ENCODE measurements at places on chromosomes 13 and 19. TPM values are rescaled to one million over a fixed set of nuclear protein-coding genes. Genes with fewer than 3 reads are reported as not detected.

DNA sequence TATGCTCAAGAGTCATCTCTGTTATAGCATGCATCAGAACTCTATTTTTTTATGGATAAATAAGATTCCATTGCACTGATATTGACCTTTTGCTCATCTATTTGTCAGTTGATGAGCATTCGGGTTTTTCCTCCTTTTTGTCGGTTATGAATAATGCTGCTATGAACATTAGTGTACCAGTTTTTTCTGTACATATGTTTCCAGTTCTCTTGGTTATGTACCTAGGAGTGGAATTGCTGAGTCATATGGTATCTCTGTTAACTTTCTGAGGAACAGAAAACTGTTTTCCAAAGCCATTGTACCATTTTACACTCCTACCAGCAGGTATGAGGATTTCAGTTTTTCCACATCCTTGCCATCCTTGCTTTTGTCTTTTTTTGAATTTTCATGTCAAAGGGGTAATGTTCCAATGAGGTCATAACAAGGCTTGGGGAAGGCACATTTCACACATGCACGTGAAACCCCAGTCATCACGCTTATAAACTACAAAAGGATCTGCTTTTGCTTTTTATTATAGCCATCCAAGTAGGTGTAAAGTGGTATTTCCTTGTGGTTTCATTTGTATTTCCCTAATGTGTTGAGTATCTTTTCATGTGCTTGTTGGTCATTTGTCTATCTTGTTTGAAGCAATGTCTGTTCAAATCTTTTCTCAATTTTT is 14.6 kb downstream of the KBTBD7 start:
- no peak overlapping the region for H3K27ac ChIP-seq
- no peaks in the 10 kb centered on the region for H3K4me1 ChIP-seq
- no peaks in the 10 kb centered on the region for H3K27me3 ChIP-seq
- no peaks in the 10 kb centered on the region for H3K36me3 ChIP-seq
- H3K4me3 ChIP-seq = no peak overlapping the region

DNA sequence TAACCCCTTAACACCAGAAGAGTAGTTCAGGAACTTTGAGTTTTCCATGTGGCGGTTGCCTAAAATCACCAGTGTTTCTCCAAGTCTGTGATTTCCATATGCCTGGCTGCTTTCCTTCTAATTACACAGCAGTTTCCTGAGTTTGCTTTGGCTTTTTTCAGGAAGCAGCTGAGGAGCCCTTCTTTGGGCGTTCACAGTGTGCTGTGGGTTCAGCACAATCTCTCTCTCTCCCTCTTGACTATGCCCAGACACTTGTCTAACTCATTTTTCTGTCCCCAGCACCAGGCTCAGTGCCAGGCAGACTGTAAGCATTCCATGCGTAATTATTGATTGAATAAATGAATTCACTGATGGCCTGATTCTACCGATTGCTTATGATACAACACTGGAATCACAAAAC is 19.7 kb downstream of the SCEL start:
- H3K36me3 ChIP-seq = no peaks in the 10 kb centered on the region
- H3K4me1 ChIP-seq = no peaks in the 10 kb centered on the region
- no peak overlapping the region for H3K4me3 ChIP-seq
- no peak for DNase-seq
- no peaks in the 10 kb centered on the region for H3K27me3 ChIP-seq

Gene TPM4
- 163 TPM for total RNA-seq

Gene NLRP7
- total RNA-seq = not detected

Gene PGLYRP1
- not detected for total RNA-seq
